ENCODE measurements at places on chromosomes 16 and 17. TPM values are rescaled to one million over a fixed set of nuclear protein-coding genes. Genes with fewer than 3 reads are reported as not detected.

DNA sequence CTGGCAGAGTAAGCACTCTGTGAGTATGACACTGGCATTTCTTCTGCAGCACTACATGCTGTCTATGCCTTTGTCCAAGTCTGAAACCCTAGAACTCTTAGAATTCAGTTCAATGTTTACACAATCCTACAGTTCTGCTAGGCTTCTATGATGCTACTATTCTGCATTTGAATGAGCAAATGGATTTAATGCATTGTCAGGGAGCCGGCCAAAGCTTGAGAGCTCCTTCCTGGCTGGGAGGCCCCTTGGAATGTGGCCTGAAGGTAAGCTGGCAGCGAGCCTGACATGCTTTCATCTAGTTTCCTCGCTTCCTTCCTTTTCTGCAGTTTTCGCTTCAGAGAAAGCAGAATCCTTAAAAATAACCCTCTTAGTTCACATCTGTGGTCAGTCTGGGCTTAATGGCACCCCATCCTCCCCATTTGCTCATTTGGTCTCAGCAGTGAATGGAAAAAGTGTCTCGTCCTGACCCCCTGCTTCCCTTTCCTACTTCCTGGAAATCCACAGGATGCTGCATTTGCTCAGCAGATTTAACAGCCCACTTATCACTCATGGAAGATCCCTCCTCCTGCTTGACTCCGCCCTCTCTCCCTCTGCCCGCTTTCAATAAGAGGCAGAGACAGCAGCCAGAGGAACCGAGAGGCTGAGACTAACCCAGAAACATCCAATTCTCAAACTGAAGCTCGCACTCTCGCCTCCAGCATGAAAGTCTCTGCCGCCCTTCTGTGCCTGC lies at the start of gene CCL2:
Gene CCL2 (plus strand): TSS at position 635 of the 730 bp plus-strand sequence. CDS start 65 bp downstream, at position 700.
- no peak for DNase-seq

GRCh38 chr17:39629494-39629880 lies 2.7 kb downstream of the PPP1R1B start:
- DNase-seq = no peak

- no peak for DNase-seq
These were observed 23.3 kb downstream of the QPRT start for GRCh38 chr16:29702269-29702668.

- no peak for DNase-seq
These were observed 35.8 kb downstream of the MAF start for GRCh38 chr16:79564671-79565107.

GRCh38 chr17:61458000-61458399 lies 5.8 kb downstream of the TBX4 start:
- DNase-seq = no peak

- DNase-seq = no peak
These were observed 16.3 kb downstream of the MYL4 start for GRCh38 chr17:47225436-47225858.

The MEOX1 gene
- polyA plus RNA-seq = not detected

The SRCIN1 gene
- polyA plus RNA-seq = not detected

Measured in BJ (cell line).